ENCODE measurements at places on chromosomes 2 and 18.

GRCh38 chr2:55338268-55338667 lies 69.2 kb upstream of the MTIF2 start:
- no peak for DNase-seq

GRCh38 chr2:45441571-45441970 lies 169.5 kb downstream of the SRBD1 start:
- no peak for DNase-seq

DNA sequence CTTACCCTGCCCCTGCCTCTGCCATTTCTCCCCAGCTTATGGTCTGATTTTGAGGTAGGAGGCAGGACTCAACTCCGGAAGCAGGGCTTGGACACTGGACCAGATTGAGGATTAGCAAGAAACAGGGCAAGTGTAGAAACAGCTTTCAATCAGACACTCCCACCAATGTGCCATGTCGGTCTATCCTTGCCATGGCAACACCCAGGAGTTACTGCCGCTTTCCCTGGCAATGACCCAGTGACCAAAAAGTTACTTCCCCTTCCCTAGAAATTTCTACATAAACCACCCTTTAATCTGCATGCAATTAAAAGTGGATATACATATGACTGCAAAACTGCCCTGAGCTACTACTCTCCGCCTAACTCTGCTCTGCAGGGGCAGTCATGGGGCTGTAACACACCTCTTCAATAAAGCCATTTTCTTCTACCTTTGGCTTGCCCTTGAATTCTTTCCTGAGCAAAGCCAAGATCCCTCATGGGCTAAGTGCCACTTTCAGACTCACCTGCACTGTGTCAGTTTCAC lies 156.7 kb downstream of the LPIN1 start:
- no peak for DNase-seq

- DNase-seq: no peak
These were observed 227.7 kb downstream of the LRRTM4 start for GRCh38 chr2:77294474-77294873.

- DNase-seq: no peak
These were observed 326.9 kb upstream of the SMIM21 start for GRCh38 chr18:75754433-75754832.

DNA sequence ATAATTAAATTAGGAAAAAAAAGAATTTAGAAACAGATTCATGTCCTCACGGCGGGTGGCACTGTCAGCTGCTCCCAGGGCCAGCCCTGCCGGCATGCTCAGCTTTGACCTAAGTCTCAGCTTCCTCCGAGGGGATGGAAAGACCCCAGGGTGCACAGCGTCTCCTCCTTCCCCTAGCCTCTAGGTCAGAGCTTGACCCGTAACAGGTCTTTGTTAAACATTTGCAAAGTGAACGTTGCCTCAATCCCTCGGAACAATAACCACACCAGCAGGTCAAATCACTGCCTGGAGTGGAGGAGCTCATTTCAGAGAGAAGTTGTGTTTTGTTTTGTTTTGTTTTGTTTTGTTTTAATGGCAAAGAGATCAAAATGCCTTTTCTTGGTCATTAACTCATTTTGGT lies 171.3 kb downstream of the TMEM18 start:
- no peak for DNase-seq

- DNase-seq: no peak
These were observed 24.3 kb upstream of the RPIA start for GRCh38 chr2:88667219-88667618.

GRCh38 chr2:2302359-2302758 lies 28.7 kb downstream of the MYT1L start:
- no peak for DNase-seq

DNA sequence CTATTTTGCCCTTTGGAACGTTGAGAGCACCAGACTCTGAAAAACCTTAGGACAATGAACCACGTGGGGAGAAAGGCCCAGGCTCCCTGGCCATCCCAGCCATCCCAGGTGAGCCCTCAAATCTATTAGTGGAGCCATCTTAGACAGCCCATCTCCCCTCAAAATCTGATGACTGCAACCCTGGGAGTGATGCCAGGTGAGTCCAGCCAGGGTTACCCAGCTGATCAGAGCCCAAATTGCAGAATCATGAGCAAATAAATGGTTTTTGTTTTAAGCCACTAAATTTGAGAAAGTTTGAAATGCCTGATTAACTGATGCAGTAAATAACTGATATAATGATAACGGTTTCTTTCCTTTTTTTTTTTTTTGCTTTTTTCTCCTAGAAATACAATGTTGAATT lies 242.4 kb downstream of the GCA start:
- no peak for DNase-seq

GRCh38 chr2:230784795-230785194 lies 72.2 kb downstream of the CAB39 start:
- DNase-seq: no peak

GRCh38 chr2:120540719-120541552 lies 194.7 kb upstream of the GLI2 start:
- no peak for DNase-seq

- no peak for DNase-seq
These were observed 19.0 kb downstream of the AQP12B start for GRCh38 chr2:240663546-240664190.

- DNase-seq: no peak
These were observed 204.8 kb upstream of the SH3BP4 start for GRCh38 chr2:234747032-234747431.

GRCh38 chr2:33477473-33478468 lies 1.3 kb downstream of the RASGRP3 start:
- DNase-seq: no peak

DNA sequence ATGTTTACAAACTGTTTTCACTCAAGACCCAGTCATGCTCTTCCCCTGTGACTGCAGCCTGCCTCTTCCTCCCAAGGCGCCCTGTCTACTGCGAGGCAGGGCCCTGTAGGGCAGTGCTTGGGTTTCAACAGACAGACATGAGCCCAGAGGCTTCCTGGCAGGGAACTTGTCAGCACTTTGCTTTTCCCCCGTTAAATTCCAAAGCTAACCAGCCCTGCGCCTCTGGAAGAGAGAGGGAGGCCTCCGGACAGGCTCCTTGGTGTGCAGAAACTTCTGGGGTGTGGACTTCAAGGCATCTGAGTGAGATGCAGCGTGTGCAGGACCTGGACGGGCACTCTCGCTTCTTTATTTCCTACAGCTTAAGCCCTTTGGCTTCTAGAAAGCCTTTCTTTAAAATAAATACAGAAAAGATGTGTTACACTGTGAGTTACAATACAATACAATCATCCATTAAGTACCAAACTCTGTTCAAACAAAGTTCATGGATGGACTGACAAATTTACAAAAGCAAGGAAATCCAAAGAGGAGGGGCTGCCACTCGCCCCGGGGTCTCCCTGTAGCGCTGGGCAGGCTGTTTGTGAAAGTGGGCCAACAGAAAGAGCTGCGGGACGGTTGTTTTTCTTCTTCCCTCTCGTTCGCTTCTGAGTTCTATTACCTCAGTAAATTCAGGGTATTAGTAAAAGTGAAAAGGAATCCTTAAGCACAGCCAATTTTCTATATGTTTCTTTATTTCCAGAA lies 8.8 kb upstream of the ZNF516 start:
- DNase-seq: no peak

- no peak for DNase-seq
These were observed 29.6 kb downstream of the KCNF1 start for GRCh38 chr2:10941383-10941782.

GRCh38 chr18:34397286-34397896 lies 172.7 kb upstream of the NOL4 start:
- no peak for DNase-seq

GRCh38 chr2:30074023-30074422 lies 72.8 kb upstream of the YPEL5 start:
- DNase-seq: no peak

DNA sequence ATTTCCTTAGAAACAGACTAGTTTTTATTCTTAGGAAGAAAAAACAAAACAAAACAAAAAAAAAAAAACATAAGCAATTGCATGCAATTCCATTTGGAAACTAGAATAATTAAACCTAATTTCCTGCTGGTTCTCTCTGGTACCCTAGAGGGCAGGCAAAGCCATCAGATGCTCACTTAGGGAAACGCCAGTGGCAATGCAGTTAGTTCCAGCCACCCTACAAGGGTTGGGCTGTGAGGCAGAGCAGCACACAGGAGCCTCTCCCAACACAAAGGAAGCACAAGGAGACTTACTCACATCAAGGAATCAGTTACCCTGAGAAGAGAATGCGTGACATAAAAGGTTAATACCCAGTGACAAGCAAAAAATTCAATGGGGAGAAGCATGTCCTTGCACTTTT lies 28.8 kb downstream of the CCDC93 start:
- DNase-seq: no peak

DNA sequence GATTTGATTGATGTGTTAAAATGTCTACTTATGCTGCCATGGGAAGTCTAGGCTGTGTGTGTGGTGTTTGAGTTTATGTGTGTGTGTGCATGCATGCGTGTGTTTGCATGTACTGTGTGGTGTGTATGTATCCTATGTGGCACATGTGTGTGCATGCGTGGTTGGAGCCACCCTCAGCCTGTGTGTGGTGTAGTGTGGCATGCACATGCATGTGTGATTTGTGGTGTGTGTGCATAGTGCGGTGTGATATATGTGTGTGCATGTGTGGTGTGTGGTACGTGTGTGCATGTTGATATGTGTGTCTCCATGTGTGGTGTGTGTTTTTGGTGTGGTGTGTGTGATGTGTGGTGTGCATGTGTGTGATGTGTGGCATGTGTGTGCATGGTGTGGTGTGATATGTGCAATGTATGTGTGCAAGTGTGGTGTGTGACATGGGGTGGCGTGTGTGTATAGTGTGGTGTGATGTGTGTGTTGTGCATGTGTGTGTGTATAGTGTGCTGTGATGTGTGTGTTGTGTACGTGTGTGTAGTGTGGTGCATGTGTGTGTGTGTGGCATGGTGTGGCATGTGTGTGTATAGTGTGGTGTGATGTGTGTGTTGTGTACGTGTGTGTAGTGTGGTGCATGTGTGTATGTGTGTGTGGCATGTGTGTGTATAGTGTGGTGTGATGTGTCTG lies 66.6 kb upstream of the HDAC4 start:
- no peak for DNase-seq

- no peak for DNase-seq
These were observed 52.6 kb downstream of the GNAL start for GRCh38 chr18:11741505-11742145.

DNA sequence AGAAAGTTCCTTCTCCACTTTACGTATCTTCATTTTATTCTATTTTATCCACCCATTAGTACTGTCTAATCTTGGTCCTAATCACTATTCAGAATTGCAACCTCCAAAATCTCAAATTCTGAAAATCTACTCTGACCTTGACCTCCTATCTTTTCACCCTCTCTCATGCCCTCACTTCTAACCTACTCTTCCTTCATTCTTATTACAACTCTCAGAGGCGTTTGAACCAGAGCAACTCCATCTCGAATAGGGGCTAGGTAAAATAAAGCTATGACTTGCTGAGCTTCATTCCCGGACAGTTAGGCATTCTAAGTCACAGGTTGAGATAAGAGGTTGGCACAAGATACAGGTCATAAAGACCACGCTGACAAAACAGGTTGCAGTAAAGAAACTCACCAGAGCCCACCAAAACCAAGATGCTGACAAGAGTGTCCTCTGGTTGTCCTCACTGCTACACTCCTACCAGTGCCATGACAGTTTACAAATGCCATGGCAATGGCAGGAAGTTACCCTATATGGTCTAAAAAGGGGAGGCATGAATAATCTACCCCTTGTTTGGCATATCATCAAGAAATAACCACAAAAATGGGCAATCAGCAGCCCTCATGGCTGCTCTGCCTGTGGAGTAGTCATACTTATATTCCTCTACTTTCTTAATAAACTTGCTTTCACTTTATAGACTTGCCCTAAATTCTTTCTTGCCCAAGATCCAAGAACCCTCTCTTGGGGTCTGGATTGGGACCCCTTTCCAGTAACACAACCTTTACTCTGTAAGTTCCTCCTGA lies 11.4 kb downstream of the CCDC88A start:
- DNase-seq: no peak

GRCh38 chr2:127085317-127085681 lies 21.7 kb downstream of the BIN1 start:
- DNase-seq: no peak
